B cell (primary cell): ENCODE measurements at places on chromosomes 12 and 14. TPM values are rescaled to one million over a fixed set of nuclear protein-coding genes. Genes with fewer than 3 reads are reported as not detected.

The MANSC4 gene
- not detected in 2 replicates for total RNA-seq

GRCh38 chr12:12735301-12735700, 18.1 kb downstream of the CDKN1B start:
- H3K27me3 ChIP-seq: no peaks in the 10 kb centered on the region
- no peak overlapping the region for H3K27ac ChIP-seq
- no peak for DNase-seq
- peaks cover 6% of the 10 kb centered on the region for H3K4me1 ChIP-seq
- peaks cover 9% of the 10 kb centered on the region for H3K36me3 ChIP-seq

GRCh38 chr12:48910196-48910595, 15.1 kb downstream of the FKBP11 start:
- H3K4me1 ChIP-seq: no peaks in the 10 kb centered on the region
- H3K27me3 ChIP-seq: no peaks in the 10 kb centered on the region
- H3K4me3 ChIP-seq: no peak overlapping the region
- DNase-seq: no peak

The GSC gene
- total RNA-seq: not detected in 2 replicates

- DNase-seq: no peak
- peaks cover 12% of the 10 kb centered on the region for H3K4me1 ChIP-seq
- no peaks in the 10 kb centered on the region for H3K36me3 ChIP-seq
These were observed 10.6 kb downstream of the GRIP1 start for GRCh38 chr12:66668311-66668710.

The IGF1 gene
- 0.05 TPM in 1 of 2 replicates, not detected in the other for total RNA-seq

The LYSET gene
- 18.0 and 18.8 TPM in 2 replicates for total RNA-seq

The SERPINA1 gene
- total RNA-seq: 0.69 TPM in 1 of 2 replicates, not detected in the other

- H3K4me1 ChIP-seq: peaks cover 7% of the 10 kb centered on the region
- no peak overlapping the region for H3K27ac ChIP-seq
- H3K36me3 ChIP-seq: no peaks in the 10 kb centered on the region
- H3K4me3 ChIP-seq: no peak overlapping the region
These were observed 29.6 kb downstream of the CCDC62 start for GRCh38 chr12:122803937-122804336.
